G401 (cell line): ENCODE measurements at places on chromosomes 6 and 20. TPM values are rescaled to one million over a fixed set of nuclear protein-coding genes. Genes with fewer than 3 reads are reported as not detected.

DNA sequence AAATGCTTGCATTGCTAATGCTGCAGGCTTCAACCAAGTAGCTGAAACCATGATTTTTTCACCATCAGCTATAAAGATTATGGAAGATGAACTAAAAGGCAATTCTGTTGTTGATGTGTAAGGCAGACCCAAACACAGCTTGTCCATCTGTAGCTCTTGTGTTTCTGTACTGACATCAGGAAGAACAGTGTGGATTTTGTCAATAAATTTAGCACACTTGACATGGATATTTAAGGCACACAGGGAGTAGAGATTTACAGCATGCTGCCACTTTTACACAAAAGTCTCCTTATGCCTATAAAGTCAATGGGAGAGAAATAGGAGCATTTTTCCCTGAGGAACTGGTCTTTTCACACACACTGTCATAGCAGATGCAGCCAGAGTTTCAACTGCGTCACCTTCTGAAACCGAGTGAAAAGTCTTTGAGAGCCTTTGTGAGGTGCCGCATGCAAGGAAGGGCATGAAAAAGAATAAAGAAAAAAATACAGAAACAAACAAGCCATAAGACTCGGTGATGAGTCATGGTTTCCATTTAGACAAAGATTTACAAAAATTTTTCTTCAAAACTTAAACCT lies 261.4 kb upstream of the TFAP2D start:
- DNase-seq: no peak

DNA sequence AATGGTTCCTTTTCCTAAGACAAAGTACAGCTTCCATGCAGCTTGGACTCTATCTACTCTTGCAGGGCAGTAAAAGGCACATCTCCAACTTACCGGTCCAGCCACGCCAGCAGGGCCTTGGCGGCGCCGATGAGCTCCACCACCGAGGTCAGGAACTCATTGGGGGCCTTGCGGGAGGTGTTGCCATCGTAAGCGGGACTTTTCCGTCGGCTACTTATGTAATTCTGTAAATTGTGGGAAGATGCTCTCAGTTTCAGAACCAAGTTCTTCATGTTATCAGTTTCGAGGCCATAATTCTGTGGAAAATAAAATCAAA lies 68.5 kb downstream of the CNKSR3 start:
- DNase-seq: no peak

- no peak for DNase-seq
Measured at GRCh38 chr6:93566285-93566684, 146.9 kb upstream of the EPHA7 start.

NKX2-2 gene
- total RNA-seq: not detected in 2 replicates
